Activated CD8-positive, alpha-beta memory T cell treated with anti-CD3 and anti-CD28 coated beads, Interleukin-2, amount 50 U/mL, for 4 hours (primary cell): ENCODE measurements at places on chromosomes 13 and 19.

- no peak for DNase-seq
Observed at GRCh38 chr13:75766636-75767035, 130.5 kb downstream of the LMO7 start.

GRCh38 chr13:110973007-110973700, 58.3 kb upstream of the ANKRD10 start:
- DNase-seq, result no peak

GRCh38 chr13:74839656-74840055, 642.3 kb downstream of the TBC1D4 start:
- DNase-seq, result no peak

- no peak for DNase-seq
Observed at GRCh38 chr13:31101472-31102170, 60.1 kb downstream of the HSPH1 start.

- no peak for DNase-seq
Observed at GRCh38 chr19:44111910-44112463, 1.2 kb upstream of the ZNF225 start.
